A549 treated with AZD2906 at 1 μM for 4 hours (cell line): ENCODE measurements at places on chromosomes 16 and 17. TPM values are rescaled to one million over a fixed set of nuclear protein-coding genes. Genes with fewer than 3 reads are reported as not detected.

Gene DNASE1L2
- 0.60 to 1.7 TPM (median 1.3 TPM) in 5 replicates for total RNA-seq

Gene ASB16
- total RNA-seq: 0.07 TPM in 3 of 5 replicates, not detected in the others

Gene CA10
- total RNA-seq: not detected in 5 replicates

Gene CCL16
- not detected in 5 replicates for total RNA-seq

Gene B9D1
- total RNA-seq: 45.4 to 49.0 TPM (median 47.0 TPM) in 5 replicates

Gene SLC35G3
- not detected in 5 replicates for total RNA-seq

Gene KRTAP1-1
- not detected in 5 replicates for total RNA-seq

Gene METRNL
- 25.3 to 46.0 TPM (median 35.7 TPM) in 5 replicates for total RNA-seq

Gene SLC13A2
- total RNA-seq: 0.05 to 0.21 TPM (median 0.10 TPM) in 5 replicates

Gene GGT6
- not detected in 5 replicates for total RNA-seq
